ENCODE measurements at places on chromosomes 12 and 14. TPM values are rescaled to one million over a fixed set of nuclear protein-coding genes. Genes with fewer than 3 reads are reported as not detected.

DNA sequence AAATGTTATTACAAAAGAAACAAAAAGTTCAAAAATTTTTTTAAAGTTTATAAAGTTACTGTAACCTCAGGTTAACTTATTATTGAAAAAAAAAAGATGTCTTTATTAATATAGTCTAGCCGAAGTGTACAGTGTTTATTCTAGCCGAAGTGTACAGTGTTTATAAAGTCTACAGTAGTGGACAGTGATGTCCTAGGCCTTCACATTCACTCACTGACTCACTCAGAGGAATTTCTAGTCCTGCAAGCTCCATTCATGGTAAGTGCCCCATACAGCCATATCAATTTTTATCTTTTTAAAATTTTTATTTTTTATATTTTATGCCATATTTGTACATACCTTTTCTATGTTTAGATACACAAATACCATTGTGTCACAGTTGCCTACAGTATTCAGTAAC is 10.4 kb downstream of the ATG2B start:
- DNase-seq = no peak

The GPRC5A gene
- 11.4 TPM for total RNA-seq

The TMPRSS12 gene
- total RNA-seq = not detected

The PMEL gene
- total RNA-seq = not detected

- DNase-seq = no peak
Measured at GRCh38 chr12:125160281-125160955, 95.2 kb downstream of the AACS start.

The HCAR1 gene
- under 0.01 TPM for total RNA-seq

The LTB4R2 gene
- total RNA-seq = 5.5 TPM

- DNase-seq = peak; percentile 89
Measured at GRCh38 chr12:9064815-9065606, 50.7 kb downstream of the A2M start.

GRCh38 chr12:65277994-65278575 is 398 bp upstream of the MSRB3 start:
- peak; percentile 63 for DNase-seq

- no peak for DNase-seq
Measured at GRCh38 chr12:47755655-47756562, 2.8 kb downstream of the RAPGEF3 start.

DNA sequence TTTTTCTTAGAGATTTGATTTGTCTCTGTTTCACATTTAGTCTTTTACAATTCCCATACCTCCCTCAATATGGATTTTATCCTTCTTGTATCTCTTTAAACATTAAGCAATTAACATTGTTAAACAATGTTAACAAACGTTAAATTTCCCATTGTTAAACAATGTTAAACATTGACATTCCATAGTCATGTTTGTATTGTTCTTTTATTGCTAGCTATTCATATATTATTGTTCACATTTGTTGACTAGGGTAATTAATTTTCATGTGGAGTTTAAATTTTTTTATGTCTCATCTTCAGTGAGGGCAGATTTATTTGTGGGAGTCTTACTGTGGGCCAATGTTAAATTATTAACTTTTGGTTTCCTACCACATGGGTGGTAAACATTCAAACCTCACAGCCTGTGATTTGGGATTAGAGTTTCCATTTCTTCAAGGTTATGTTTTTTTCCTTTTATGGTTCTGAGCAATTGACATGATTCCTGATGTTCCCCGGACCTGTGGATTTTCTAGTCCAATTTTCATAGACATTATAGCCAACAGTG is 294.3 kb downstream of the ALG10B start:
- no peak for DNase-seq

DNA sequence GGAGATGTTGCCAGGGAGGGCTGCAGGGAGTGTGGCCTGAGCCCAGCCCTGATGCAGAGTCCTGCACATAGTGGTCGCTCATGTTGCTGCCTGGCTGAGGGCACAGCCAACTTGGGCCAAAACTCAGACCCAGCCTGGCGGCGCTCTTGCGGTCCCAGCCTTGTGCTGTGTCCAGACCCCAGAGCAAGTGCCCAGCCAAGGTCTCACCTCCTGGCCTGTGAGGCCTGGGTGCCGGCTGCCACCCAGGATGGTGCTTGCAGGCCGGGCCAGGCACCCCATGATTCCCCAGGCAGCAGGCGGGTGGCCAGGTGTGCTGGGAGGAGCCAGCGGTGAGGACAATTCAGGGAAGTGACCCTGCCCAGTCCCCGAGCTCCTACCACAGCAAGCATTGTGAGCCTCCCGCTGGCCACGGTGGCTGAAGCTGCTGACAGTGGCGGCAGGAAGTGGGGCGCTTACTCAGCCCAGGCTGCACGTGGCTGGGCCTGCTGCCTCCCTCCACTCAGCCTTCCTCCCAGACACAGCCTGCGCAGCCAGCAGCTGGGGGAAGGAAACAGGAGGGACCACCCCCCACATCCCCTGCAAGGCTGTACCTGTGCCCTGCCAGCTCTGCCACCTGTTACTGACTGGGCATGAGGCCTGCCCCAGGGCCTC is 17.7 kb upstream of the PGF start:
- DNase-seq = peak; percentile 80

The PDE3A gene
- total RNA-seq = 61.2 TPM

- peak; percentile 26 for DNase-seq
Measured at GRCh38 chr14:72583316-72584272, 310.3 kb downstream of the DPF3 start.

DNA sequence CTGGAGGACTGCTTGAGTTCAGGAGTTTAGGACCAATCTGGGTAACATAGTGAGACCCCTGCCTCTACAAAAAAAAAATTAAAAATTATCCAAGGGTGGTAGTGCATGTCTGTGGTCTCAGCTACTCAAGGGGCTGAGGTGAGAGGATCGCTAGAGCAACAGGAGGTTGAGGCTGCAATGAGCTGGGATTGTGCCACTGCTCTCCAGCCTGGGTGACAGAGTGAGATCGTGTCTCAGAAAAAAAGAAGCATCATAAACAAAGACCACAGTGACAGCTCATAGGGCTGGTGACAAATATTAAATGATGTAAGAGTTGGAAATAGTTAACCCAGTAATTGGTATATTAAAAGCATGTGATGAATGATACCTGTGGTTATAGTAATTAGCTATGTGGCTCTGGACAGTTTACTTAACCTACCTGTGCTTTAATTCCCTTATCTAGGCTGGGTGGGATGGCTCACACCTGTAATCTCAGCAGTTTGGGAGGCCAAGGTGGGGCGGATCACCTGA is 68.0 kb downstream of the GSC start:
- DNase-seq = no peak

The PPM1H gene
- total RNA-seq = 1.5 TPM

All from sigmoid colon (tissue), 7 donors.